ENCODE measurements at places on chromosomes 6 and 20. TPM values are rescaled to one million over a fixed set of nuclear protein-coding genes. Genes with fewer than 3 reads are reported as not detected.

Gene CGA
- not detected for total RNA-seq

- no peak for DNase-seq
- no peaks in the 10 kb centered on the region for H3K27me3 ChIP-seq
- no peak overlapping the region for H3K4me3 ChIP-seq
- H3K4me1 ChIP-seq = peaks cover 40% of the 10 kb centered on the region
These were observed 221.7 kb upstream of the MARCKS start for GRCh38 chr6:113635222-113635986.

Gene VWA7
- total RNA-seq = 2.8 TPM

Gene MAS1
- total RNA-seq = not detected

- no peak overlapping the region for H3K27ac ChIP-seq
- H3K4me3 ChIP-seq = no peak overlapping the region
- H3K27me3 ChIP-seq = peaks cover 17% of the 10 kb centered on the region
- no peaks in the 10 kb centered on the region for H3K36me3 ChIP-seq
These were observed 63.5 kb downstream of the LRFN2 start for GRCh38 chr6:40523505-40524172.

GRCh38 chr6:69232496-69232895 is 564.3 kb downstream of the LMBRD1 start:
- H3K27me3 ChIP-seq = no peaks in the 10 kb centered on the region
- no peak overlapping the region for H3K27ac ChIP-seq
- DNase-seq = no peak
- H3K4me3 ChIP-seq = no peak overlapping the region
- no peaks in the 10 kb centered on the region for H3K4me1 ChIP-seq

GRCh38 chr6:119960456-119960855 is 610.9 kb upstream of the MAN1A1 start:
- DNase-seq = no peak

- H3K4me3 ChIP-seq = no peak overlapping the region
- no peaks in the 10 kb centered on the region for H3K4me1 ChIP-seq
- no peaks in the 10 kb centered on the region for H3K27me3 ChIP-seq
- DNase-seq = no peak
These were observed 166.1 kb downstream of the TMEM242 start for GRCh38 chr6:157157258-157157657.

DNA sequence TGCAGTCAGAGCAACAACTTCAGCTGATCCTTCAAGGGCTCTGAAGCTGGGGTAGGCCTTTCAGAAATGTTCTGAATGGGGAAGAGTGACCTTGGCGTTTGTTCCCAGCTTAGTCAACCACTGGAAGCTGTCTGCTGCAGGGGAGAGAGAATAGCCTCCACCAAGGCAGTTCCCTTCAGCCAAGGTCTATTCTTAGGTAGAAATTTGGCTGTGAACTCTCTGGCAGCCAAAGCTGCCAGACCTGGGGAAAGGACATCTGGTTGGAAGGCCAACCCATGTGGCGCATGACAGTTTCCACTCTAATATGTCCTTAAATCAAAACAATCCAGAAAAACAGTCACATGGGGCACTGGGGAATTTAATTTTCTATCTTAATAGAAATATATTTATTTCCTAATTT is 60.1 kb downstream of the FBXO5 start:
- no peaks in the 10 kb centered on the region for H3K27me3 ChIP-seq
- H3K4me1 ChIP-seq = no peaks in the 10 kb centered on the region
- no peak for DNase-seq

Gene RAD21L1
- 0.34 TPM for total RNA-seq

Gene FANCE
- 20.6 TPM for total RNA-seq

DNA sequence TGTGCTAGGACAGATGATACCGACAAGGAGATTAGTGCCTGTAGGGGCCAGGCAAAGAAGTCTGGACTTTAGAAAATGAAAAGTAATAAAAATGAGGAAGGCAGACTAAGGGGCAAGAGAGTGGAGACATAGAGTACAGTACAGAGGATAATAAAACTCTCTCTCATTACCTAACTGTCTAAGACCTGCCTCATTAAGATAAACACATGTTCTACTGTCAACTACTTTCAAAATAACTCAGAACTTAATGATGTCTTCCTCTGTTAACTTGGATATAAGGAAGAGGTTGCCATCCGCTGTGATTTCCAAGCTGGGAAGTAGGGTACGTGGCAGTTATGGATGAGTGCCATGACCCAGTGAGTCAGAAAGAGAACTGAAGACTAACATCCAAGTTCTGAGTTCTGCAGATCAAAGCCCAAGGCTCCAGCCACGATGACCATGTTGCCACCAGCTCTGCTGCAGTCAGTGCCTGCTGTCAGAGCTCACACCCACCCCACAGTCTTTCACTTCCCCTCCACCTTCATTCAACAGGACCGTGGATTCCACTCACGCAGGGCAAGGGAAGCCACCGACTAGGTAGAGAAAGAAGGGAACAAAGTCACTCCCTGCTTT is 81.8 kb downstream of the KIF16B start:
- H3K4me1 ChIP-seq = no peaks in the 10 kb centered on the region
- H3K4me3 ChIP-seq = no peak overlapping the region
- no peak for DNase-seq
- no peak overlapping the region for H3K27ac ChIP-seq
- H3K36me3 ChIP-seq = peaks cover 40% of the 10 kb centered on the region

- no peaks in the 10 kb centered on the region for H3K36me3 ChIP-seq
- H3K4me1 ChIP-seq = no peaks in the 10 kb centered on the region
- no peak for DNase-seq
- H3K27ac ChIP-seq = no peak overlapping the region
- no peak overlapping the region for H3K4me3 ChIP-seq
These were observed 79.4 kb downstream of the ROS1 start for GRCh38 chr6:117346142-117346930.

DNA sequence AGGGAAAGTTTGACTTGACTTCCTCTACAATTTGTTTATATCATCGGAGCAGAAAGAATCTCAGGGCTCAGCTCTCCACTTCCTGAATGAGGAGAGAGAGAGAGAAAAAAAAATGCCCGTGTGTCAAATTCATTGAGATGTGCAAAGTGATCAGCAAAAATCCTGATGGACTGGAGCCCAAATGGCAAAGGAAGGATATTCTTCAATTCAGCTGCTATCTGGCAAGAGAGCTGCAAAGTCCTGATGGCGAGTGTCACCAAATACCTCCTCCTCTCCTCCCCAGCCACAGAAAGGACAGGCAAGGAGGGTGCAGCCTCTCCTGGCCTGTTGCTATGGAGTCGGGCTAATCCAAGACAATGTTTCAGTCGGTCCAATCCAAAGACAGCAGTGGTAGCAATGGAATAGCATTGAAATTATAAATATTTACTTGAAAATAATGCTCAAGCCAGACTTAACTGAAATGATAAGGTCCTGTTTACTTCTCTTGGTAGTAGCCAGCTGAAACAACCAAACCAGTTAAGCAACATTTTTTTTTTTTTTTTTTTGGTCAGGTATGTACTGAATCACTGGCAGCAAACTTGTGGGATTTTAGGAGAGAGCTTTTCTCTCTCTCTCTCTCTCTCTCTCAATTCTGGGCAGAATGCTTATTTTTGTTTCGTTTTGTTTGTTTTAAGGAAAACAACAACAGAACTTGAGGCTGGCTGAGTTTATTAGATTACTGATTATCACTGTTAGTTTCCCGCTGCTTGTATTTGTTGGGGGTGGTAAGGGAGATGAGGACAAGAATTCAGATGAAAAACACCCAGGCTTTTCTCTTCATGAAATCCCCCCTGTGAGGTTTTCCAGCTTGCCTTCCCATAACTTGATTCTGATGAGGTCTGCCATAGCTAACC is 204.2 kb downstream of the BCAS1 start:
- no peak for DNase-seq
- H3K4me1 ChIP-seq = peaks cover 52% of the 10 kb centered on the region
- H3K4me3 ChIP-seq = peak overlapping the region; percentile 6
- H3K36me3 ChIP-seq = no peaks in the 10 kb centered on the region
- peak overlapping the region; percentile 91 for H3K27ac ChIP-seq

DNA sequence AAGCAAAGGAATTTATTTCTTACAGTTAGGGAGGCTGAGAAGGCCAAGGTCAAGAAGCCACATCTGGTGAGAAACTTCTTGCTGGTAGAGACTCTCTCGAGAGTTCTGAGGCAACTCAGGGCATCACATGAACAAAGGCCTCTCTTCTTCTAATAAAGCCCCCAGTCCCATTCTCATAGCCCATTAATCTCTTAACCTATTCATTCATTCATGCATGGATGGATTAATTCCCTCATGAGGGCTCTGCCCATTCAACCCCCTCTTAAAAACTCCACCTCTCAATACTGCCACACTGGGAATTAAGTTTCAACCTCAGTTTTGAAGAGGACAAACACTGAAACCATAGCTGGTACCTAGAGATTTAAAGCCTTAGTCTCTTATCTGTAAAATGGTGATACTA is 217.9 kb upstream of the SPTLC3 start:
- H3K4me1 ChIP-seq = no peaks in the 10 kb centered on the region
- no peak overlapping the region for H3K27ac ChIP-seq
- no peaks in the 10 kb centered on the region for H3K27me3 ChIP-seq

GRCh38 chr6:127997496-127998164 is 96.8 kb upstream of the THEMIS start:
- no peaks in the 10 kb centered on the region for H3K4me1 ChIP-seq
- H3K27ac ChIP-seq = no peak overlapping the region
- DNase-seq = no peak
- no peaks in the 10 kb centered on the region for H3K27me3 ChIP-seq
- H3K36me3 ChIP-seq = no peaks in the 10 kb centered on the region
- H3K4me3 ChIP-seq = no peak overlapping the region

Gene TSPYL4
- 11.2 TPM for total RNA-seq

Gene HRH3
- not detected for total RNA-seq

- H3K4me1 ChIP-seq = peaks cover 27% of the 10 kb centered on the region
- no peaks in the 10 kb centered on the region for H3K36me3 ChIP-seq
- no peak overlapping the region for H3K4me3 ChIP-seq
- DNase-seq = peak; percentile 90
These were observed 8.3 kb upstream of the NCOA3 start for GRCh38 chr20:47493175-47493962.

DNA sequence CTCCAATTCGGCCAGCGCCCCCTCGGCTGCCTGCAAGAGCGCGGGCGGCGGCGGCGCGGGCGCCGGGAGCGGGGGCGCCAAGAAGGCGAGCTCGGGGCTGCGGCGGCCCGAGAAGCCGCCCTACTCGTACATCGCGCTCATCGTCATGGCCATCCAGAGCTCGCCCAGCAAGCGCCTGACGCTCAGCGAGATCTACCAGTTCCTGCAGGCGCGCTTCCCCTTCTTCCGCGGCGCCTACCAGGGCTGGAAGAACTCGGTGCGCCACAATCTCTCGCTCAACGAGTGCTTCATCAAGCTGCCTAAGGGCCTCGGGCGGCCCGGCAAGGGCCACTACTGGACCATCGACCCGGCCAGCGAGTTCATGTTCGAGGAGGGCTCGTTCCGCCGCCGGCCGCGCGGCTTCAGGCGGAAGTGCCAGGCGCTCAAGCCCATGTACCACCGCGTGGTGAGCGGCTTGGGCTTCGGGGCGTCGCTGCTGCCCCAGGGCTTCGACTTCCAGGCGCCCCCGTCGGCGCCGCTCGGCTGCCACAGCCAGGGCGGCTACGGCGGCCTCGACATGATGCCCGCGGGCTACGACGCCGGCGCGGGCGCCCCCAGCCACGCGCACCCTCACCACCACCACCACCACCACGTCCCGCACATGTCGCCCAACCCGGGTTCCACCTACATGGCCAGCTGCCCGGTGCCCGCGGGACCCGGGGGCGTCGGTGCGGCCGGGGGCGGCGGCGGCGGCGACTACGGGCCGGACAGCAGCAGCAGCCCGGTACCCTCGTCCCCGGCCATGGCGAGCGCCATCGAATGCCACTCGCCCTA is 963 bp downstream of the FOXF2 start:
- peak; percentile 74 for DNase-seq
- peaks cover 49% of the 10 kb centered on the region for H3K4me1 ChIP-seq
- no peak overlapping the region for H3K27ac ChIP-seq
- H3K36me3 ChIP-seq = no peaks in the 10 kb centered on the region

Gene ACSS1
- 46.0 TPM for total RNA-seq

DNA sequence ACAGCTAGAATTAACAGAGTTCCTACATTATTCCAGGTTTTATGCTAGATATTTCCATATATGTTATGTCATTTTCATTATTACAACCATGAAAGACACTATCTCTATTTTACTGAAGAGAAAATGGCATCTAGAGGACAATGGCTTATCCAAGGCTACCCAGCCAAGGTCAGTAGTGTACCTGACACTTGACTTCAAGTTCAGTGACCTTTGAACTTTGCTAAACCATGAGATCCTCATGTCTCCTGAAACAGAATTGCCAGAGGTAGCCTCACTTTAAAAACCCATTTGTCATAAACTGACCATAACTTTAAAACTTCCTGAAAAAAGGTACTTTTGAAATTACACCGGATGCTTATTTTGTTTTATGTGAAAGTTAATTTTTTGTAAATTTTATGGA is 14.4 kb downstream of the NAPB start:
- H3K27ac ChIP-seq = no peak overlapping the region
- peaks cover 4% of the 10 kb centered on the region for H3K36me3 ChIP-seq
- peaks cover 17% of the 10 kb centered on the region for H3K4me1 ChIP-seq
- H3K27me3 ChIP-seq = no peaks in the 10 kb centered on the region

DNA sequence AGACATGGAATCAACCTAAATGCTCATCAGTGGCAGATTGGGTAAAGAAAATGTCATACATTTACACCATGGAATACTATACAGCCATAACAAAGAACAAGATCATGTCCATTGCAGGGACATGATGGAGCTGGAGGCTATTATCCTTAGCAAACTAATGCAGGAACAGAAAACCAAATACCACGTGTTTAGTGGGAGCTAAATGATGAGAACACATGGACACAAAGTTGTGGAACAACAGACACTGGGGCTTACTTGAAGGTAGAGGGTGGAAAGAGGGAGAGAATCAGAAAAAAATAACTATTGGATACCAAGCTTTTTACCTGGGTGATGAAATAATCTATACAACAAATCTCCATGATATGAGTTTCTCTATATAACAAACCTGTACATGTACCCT is 701.3 kb downstream of the TBC1D32 start:
- no peaks in the 10 kb centered on the region for H3K36me3 ChIP-seq
- no peak overlapping the region for H3K4me3 ChIP-seq
- H3K27ac ChIP-seq = no peak overlapping the region
- H3K27me3 ChIP-seq = no peaks in the 10 kb centered on the region

GRCh38 chr6:135295085-135295484 is 114.0 kb downstream of the MYB start:
- H3K4me3 ChIP-seq = no peak overlapping the region
- H3K4me1 ChIP-seq = no peaks in the 10 kb centered on the region
- no peak for DNase-seq
- H3K27ac ChIP-seq = no peak overlapping the region

DNA sequence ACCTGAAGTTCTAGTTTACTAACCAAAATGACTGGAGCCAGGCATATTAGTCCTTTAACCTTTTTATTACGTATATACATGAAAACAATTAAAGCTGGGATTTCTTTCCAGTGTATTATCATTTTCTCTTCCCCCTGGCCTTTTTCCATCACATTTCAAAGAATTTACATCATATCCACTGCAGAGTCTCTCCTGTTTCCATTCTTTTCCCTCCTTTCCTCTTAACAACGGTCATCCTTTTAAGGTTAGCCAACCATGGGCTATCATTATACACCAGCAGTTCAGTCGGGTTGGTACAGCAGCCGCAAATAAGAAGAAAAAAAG is 104.6 kb downstream of the TFAP2A start:
- peak overlapping the region; percentile 32 for H3K27ac ChIP-seq
- no peak for DNase-seq
- no peaks in the 10 kb centered on the region for H3K36me3 ChIP-seq
- no peaks in the 10 kb centered on the region for H3K27me3 ChIP-seq
